NCI-H1694 (cell line): ENCODE measurements at places on chromosomes 12 and 14.

- no peak for DNase-seq
Measured at GRCh38 chr12:94157981-94158411, 9.6 kb downstream of the PLXNC1 start.

DNA sequence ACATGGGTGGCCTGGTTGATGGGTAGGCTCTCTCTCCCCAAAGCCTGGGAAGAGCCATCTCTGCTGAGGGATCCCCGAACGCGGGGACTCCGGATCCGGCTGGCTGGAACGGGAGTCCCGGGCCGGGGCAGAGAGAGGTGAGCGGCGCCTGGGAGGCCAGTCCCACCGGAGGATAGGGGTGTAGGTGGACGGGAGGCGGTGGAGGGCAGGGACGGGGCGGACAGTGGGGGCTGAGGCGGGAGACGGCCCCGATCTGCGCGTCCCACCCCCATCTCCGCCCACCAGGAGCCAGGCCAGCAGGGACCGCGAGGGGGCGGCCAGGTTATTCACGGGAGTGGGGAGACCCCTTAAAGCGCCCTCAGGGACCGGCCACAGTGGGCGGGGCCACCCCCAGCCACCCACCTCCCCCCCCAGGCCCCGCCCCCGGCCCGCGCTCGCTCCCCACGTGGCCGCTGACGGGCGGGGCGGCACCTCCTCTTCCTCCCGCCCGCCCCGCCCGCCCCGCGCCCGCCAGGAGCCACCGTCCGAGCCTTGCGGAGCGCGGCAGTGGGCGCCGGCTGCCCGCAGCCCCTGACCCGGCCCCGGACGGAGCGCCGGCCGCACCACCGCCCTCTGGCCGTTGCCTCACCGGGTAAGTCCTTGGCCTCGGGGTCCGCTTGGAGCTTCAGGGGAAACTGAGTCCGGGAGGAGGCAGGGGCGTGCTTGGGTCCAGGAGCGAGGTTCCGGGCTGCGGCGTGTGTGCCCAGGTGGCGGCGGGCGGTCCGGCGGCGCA, at the start of gene INF2:
TSS of gene INF2 (plus strand) at position 510 of the 772 bp plus-strand sequence. CDS start 11,748 bp downstream, outside the sequence.
- DNase-seq: peak; percentile 49

- no peak for DNase-seq
Measured at GRCh38 chr12:24950231-24950834, 1.4 kb upstream of the BCAT1 start.

DNA sequence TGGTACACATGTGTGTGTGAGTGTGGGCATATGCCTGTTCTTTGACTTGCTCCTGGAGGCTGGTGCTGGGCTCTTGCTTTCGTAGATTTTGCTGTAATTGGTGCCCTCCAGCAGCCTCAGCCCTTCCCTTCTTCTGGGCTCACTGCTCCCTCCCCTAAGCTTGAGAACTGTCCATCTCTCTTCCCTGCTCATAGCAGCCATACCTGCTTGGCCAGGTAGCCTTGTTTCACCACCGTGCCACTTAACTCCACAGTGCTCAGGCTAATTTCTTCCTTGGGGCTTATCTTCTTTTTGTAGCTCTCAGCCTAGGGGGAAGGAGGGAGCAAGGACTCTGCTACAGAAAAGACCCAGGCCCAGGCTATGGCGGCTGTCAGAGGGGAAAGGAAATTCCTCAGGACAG, 19.8 kb downstream of the PLEK2 start:
- no peak for DNase-seq

DNA sequence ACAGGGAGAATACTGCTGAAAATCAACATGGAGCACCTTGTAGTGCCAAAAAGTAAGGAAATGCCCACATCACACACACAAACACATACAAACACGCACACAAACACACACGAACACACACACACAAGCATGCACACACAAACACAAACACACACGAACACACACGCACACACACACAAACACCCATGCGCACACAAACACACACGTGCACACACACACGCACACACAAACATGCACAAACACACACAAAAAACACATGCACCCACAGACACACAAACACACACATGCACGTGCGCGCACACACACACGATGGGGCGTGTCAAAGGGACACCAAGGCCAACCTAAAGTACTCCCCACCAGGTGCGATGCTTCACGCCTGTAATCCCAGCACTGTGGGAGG, 61.7 kb upstream of the C14orf180 start:
- DNase-seq: no peak

DNA sequence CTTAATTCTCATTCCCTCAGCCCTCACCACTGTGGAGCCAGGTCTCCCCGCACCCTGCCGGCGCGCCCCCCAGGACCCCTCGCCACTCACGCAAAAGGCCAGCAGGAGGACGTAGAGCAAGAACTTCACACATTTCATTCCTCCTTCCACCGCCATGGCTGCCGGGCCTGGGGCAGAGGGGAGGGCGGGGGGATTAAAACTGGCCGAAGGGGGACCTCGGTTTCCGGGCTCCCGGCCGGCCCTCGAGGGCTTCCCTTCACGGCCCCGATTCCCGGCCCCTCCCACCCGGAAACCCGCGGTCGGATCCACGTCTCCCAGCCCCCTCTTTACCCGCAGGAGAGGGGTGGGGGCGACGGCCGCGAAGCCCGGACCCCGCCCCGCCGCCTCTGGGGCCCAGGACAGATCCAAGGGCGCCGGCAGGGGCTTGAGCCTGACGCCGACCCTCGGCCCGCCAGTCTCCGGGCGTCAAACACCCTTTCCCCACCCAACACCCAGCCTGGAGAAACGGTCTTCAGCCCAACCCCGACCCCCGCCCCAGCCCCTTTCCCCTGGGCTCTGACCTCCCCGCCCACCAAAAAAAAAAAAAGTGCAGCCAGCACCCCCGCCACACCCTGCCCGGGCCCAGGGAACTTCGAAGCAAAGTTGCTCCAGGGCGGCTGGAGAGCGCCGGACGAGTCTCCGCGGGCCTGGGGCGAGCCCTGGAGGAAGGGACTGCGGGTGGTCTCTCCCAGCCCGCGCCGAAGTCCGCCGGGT, 447 bp downstream of the CD63 start:
- no peak for DNase-seq
